ENCODE measurements at places on chromosomes 6 and 20.

GRCh38 chr6:37889486-37889885 lies 70.0 kb downstream of the ZFAND3 start:
- ATAC-seq, result peak; percentile 56

GRCh38 chr6:155472886-155473285 lies 17.2 kb upstream of the NOX3 start:
- no peak for ATAC-seq

DNA sequence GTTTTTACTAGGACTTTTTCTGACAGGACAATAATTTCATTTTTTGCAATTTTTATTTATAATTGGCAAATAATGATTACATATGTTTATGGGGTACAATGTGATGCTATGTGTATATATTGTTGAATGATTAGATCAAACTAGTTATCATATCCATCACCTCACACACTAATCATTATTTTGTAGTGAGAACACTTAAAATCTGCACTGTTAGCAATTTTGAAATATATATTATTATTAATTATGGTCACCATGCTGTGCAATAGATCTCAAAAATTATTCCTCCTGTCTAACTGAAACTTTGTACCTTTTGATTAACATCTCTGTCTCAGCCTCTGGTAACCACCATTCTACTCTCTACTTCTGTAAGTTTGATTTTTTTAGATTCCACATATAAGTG lies 378.7 kb downstream of the PLCB1 start:
- no peak for ATAC-seq

DNA sequence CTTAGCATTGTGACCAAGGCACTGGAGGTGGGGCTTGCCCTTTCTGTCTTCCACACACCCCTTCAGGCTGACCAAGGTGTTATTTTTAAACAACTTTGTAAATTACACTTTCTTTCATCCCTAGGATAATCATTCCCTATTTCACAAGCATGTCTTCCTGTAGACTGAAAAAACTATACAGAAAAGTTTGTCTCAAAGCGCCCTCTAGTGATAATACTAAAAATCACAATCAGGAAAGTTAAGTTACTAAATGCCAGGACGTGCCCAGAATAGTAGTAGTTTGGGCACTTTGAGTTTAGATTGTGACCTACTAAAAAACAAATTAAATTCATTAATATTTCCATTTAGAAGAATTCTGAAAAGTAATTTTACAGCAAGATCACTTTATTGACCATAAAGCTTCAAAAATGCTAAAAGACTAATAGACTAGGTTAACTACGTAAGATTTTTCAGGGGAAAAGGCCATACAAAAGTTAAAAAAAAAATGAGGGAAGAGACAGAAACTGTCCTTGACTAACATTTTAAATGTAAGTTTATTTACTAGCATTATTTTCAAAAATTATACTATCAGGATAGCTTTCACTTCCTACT lies 123.3 kb upstream of the DUSP22 start:
- ATAC-seq, result peak; percentile 79

DNA sequence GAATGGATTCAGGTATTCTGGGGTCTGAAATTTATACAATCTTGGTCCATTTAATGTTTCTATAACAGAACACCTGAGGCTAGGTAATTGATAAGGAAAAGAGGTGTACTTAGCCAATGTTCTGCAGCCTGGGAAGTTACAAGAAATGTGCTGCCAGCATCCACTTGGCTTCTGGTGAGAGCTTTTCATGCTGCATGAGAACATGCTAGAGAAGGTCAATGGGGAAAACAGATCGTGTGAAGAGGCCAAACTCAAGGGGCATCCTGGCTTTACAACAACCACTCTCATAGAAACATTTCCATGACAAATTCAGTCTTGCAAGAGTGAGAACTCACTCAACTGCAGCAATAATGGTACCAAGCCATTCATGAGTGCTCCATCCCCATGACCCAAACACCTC lies 16.8 kb downstream of the IL22RA2 start:
- no peak for ATAC-seq

DNA sequence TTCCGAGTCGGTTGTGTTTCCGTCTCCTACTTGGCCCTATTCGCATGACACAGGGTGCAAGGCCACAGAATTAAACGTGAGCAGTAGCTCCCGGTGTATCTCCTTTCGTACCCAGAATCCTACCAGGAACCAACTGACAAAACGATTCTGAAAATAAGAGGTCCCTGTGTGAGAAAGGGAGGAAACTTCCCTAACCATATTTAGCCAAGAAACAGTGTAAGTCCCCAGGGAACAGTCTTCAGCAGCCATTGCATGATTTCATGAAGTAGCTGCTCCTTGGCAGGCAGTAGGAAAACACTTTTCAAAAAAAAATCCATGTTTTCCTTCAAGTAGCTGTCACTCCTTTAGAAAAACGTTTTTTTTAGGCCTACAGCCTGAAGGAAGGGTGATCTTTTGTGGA lies 46.9 kb downstream of the PDE10A start:
- ATAC-seq, result no peak
